Left cardiac atrium (tissue), 4 donors: ENCODE measurements at places on chromosomes 12 and 14.

DNA sequence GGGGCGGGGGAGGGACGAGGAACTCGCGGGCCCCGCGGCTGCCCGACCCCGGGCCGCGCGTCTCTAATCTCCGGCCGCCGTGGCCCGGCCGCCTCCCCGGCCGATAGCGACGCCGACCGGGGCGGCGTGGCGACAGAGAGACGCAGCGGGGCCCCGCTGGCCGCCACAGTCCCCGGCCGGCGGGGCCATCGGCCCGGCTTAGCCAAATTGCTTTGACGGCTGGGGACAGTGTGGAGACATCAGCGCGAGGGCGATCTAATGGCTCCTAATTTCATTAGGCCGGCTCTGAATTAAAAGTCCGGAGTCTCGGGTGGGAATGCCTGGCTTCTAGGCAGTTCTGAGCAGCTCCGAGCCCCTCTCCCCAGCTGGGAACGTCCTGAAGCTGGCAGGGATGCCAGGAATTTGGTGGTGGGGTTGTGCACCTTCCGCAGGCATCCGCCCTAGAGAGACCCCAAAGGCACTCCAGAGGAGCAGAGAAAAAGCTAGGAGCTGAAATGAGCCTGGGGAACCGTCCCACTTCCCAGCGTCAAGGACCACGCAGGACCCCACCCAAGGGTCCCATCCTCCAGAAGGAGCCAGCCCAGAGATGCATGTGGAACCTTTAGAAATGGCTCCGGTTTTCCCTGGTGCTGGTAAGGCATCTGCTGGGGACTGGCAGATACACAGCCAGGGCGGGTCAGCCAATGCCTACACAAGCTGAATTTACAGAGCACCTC, 9.6 kb downstream of the TBX5 start:
- no peak for DNase-seq

GRCh38 chr14:66842911-66843512, 335.1 kb downstream of the GPHN start:
- DNase-seq, result no peak

GRCh38 chr12:121858662-121859572, at the start of gene HPD:
Gene HPD, minus strand, starts transcription at chr12:121858859. Its CDS starts 36 bp downstream, at chr12:121858823.
- peak; percentile 84 for DNase-seq

DNA sequence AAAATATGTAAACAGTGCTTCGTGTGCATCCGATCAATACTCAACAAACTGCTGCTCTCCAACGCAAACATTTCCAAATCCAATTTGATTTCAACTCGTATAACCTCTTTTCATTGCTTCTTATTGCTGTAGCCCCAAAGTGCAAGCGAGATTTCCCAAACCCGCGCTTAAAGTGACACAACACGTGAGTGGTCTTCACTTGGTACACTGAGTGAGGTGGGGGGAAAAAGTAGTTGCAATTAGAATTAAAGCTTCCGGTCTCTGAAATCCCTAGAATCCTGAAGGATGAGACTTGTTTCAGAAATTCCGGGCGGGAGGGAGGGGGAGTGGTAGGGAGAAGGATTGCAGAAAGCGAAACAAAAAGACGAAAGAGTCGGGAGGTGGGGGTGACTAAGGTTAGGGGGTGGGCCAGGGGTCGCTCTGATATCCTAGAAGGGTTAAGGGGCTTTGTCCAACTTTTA, 387.5 kb downstream of the BCAT1 start:
- no peak for DNase-seq

DNA sequence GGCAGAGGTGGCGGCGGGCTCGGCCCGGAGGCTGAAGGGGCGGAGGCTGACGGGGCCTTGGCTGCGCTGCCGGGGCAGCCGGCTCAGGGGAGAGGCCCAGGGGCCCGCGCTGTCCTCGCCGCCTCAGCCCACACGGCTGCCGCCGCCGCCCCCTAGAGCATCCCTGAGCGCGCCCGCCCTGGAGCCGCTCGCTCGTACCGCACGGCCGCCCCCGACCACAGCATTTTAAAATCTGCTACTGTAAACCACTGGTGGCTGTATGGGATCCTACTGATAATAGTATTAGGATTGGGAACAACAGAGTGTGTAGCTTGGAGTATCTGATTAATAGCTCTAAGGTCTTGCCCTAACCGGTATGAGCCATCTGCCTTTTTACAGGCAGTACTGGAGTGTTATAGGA, 22.2 kb upstream of the EDDM3A start:
- DNase-seq, result no peak

DNA sequence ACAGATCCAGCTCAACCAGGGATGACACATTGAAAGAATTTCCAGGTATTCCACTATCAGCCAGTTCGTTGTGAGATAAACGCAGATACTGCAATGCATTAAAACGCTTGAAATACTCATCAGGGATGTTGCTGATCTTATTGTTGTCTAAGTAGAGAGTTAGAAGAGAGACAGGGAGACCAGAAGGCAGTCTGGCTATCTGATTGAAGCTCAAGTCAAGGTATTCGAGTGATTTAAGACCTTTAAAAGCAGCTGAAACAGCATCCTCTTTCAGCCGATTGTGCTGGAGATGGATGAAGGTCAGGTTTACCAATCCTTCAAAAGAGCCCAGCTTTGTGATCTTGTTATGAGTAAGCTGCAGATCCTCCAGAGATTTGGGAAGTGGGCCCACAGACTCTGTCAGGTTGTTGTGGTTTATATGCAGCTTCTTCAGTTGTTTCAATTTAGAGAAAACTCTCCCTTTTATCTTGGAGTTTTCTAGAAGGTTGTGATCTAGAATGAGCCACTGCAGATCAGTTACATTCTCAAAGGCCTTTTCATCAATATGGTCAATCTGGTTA, 3.0 kb downstream of the LUM start:
- no peak for DNase-seq

- no peak for DNase-seq
Observed at GRCh38 chr12:53254816-53255545, 13.1 kb upstream of the ESPL1 start.

GRCh38 chr12:116273813-116274550, 3.5 kb downstream of the MED13L start:
- DNase-seq, result no peak

DNA sequence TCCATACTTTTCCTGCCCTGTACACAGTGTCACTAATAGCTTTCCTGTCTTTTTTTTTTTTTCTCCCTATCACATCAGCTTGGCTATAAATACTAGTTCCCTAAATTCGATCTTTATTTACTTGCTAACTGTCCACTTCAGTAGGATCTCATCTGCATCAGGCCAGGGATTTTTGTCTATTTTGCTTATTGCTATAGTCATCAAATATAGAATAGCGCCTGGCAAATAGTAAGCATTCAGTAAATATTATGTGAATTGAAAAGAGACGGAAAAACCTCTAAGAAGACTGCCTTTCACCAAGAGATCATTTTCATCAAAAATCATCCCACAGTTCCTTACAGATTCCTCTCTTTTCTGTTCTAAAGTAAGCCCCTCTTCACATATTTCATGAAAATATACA, 429.1 kb downstream of the FLRT2 start:
- no peak for DNase-seq

GRCh38 chr12:6235906-6236640, 35.9 kb downstream of the CD9 start:
- no peak for DNase-seq

GRCh38 chr12:31315044-31315715, 10.8 kb downstream of the SINHCAF start:
- DNase-seq, result no peak

DNA sequence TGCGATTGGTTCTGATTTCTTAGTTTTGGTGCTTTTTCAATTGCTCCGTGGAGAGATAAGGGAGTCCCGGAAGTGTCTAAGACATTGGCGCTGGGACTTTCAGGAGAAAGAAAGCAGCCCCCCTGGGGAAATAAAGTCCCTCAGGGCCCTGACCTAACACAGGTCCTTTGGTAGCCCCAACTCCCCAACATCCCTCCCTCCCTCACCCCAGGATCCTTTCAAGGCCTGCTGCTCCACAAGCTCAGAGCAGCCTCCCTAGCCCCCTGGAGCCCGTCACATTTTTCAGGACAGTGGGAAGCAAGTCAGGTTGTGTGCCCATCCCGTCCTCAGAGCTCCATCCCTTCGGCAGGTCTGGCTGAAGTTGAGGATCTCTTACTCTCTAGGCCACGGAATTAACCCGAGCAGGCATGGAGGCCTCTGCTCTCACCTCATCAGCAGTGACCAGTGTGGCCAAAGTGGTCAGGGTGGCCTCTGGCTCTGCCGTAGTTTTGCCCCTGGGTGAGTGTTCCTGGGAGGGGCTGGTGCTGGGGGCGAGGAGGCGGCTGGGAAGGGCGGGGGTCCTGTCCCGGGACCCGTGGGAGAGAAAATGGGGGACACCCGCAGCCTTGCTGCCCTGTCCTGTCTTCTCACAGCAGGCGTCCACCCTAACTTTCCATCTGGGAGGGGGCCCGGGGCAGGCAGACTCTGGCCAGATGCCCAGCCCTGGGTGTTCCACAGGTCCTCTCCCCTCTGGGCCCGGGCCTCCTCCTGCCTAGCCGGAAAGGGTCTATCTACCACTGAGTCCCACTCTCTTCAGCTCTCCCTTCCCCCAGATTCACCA, 950 bp downstream of the IFI27 start:
- DNase-seq, result peak; percentile 63

DNA sequence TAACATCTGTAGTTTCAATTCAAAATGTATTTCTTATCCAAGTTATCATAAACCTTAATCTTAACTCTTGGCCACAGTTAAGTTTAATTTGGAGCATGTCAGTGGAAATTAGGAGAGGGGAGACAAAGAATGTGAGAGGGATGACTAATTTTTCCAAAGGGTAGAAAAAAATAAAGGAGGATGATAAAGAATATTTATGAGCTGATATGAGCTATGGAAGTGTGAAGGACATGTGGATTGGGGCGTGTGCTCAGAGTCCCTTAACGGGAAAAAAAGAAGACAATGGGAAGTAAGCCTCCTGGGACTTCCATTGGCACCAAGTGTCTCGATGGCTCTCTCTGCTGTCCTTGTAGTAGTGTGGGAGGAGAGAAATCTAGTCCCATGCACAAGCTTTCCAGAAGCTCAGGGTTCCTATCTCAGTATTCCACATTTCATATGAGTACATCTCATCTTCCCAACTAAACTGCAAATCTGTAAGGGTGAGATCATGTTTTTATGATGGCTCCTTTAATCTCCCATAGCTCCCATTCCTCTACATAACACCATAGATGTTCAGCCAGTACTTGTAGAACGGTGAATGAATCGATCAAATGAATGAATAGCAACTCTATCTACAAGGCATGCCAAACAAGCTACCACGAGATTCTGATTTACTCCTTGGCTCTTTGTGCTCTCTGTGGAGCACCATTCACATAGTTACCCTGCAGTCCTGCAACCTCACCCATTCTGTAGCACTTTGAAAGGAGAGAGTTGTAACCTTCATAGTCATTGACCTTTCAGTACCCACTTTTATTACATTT, 27.4 kb downstream of the BCL2L14 start:
- no peak for DNase-seq

GRCh38 chr12:47910486-47910885, 5.7 kb upstream of the VDR start:
- no peak for DNase-seq

DNA sequence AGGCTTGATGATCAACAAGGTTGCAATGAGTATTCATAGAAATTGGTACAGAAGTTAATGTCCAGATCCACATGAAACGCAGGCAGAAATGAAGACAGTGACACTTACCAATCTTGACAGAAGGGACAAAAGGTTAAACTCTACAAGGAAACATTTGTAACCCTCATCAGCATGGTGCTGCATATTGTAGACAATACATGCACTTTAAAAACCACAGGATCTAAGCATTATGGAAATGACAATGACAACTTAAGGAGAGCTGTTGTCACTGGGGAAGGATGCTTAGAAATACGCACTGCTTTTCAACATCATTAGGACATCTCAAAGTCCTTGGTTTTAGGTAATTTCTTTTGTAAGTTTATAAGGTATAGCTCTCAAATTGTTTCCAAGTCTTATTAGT, 130.6 kb downstream of the ATP23 start:
- no peak for DNase-seq

GRCh38 chr12:22275843-22276242, 58.7 kb downstream of the ST8SIA1 start:
- DNase-seq, result peak; percentile 86

DNA sequence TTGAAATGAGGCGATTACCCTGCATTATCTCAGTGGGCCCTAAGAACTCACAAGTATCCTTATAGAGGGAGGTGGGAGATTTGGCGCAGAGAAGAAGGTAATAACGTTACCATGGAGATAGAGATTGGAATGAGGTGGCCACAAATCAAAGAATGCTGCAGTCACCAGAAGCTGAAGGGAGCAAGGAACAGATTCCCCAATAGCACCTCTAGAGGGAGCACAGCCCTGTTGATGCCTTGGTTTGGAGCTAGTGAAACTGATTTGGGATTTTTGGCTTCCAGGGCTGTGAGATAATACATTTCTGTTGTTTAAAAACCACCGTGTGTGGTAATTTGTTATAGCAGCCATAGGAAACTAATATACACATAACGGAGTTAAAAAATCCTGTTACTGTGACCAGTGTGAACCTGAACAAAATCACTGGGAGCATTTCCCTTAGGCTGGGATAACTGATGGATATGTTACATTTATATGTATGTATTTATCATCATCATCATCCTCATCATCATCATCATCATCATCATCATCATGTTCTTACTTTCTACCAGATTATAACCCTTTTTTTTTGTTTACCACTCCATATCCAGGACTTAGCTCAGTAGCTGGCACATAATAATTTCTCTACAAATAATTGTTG, 100.3 kb downstream of the LIN7A start:
- no peak for DNase-seq

GRCh38 chr12:69266036-69266635, 26.8 kb downstream of the CPSF6 start:
- DNase-seq, result no peak

DNA sequence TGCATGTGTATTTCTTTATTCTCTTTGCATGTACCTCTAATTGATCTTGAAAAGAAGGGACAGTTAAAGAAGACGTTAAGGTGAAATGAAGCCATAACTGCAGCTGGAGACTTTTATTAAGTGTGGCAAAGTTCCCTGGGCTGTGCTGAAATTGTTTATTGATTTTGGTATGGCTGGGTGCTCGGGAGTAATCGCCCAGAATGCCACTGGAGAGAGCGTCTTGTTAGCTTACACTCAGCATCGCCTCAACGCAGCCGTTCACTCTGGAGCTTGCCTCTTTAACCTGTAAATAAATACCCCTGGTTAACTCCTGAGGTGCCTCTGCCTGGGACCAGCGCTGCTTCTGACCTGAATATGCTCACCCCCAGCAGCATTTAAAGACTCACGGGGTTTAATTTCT, 98.6 kb downstream of the GPATCH2L start:
- no peak for DNase-seq

- DNase-seq, result no peak
Observed at GRCh38 chr14:41872931-41873685, 266.4 kb downstream of the LRFN5 start.

DNA sequence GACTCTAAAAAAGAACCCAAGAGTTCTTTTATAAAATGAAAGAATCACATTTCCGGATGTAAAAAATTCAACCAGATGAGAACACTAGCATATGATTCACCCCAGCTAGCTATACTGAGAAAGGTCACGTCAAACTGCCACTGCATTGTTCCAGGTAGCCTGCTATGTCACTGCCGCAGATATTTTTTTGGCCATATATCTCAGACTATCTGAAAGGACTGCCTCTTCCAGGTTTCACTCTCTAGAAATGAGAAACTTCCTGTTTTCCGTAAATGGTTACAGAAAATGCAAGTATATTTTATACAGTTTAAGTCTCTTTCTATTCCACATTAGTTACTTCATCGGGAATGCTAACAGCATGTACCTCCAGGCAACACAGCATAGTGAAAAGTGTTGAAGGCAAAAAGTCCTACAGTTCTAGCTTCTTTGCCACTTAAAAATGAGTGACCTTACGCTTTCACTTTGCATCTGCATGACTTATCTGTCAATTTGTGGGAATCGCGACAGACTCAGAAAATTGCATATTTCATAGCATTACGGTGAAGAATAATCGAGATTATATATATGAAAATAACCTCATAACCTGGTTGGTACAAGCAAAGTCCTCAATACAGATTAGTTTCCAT, 105.2 kb downstream of the MED13L start:
- no peak for DNase-seq
